Activated CD8-positive, alpha-beta memory T cell treated with anti-CD3 and anti-CD28 coated beads, Interleukin-2, amount 50 U/mL, for 4 hours (primary cell): ENCODE measurements at places on chromosomes 4 and X.

DNA sequence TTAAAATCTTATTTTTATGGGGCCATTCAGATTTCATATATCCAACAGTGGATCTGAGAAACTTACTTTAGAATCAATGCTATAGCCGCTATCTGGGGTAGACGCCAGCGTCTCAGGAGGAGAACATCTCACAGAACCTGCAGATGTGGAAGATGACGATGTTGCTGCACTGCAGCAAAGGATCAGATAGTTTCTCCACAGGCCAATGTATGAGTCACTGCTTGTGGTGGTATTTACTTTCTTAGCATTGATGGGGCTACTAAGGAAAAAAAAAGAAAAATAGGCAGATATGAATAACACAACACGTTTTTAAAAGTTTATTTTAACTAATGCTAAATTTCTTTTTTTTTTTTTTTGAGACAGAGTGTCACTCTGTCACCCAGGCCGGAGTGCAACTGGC lies 85.9 kb downstream of the ZAR1 start:
- no peak for DNase-seq

DNA sequence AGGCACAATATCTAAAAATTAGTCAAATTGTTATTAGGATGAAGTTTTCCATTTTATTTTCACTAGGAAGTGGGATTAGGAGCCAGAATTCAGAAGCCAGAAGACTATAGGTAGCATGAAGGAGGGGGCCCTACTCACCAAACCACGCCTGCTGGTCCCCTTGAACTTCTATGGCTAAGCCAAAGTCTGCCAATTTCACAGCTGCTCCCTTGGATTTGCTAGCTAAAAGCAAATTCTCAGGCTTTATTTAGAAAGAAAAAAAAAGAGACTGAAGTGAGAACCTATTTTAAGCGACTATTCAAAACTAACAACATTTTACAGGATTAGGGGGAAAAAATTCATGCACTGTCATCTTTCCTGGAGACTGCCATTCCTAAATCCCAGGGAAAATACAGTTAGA lies 224.3 kb downstream of the CAMK2D start:
- no peak for DNase-seq

- DNase-seq: no peak
Observed at GRCh38 chrX:133666256-133666655, 251.0 kb upstream of the GPC4 start.

DNA sequence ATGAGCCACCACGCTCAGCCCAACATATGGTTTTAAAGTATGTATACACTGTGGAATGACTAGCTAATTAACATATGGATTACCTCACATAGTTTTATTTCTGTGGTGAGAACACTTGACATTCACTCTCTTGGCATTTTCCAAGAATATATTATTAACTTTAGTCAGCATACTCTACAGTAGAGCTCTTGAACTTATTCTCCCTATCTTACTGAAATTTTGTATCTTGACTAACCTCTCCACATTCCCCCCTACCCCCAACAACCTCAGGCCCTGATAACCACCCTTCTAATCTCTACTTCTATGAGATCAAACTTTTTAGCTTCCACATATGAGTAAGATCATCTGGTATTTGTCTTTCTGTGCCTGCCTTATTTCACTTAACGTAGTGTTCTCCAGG lies 38.6 kb upstream of the AGA start:
- no peak for DNase-seq

DNA sequence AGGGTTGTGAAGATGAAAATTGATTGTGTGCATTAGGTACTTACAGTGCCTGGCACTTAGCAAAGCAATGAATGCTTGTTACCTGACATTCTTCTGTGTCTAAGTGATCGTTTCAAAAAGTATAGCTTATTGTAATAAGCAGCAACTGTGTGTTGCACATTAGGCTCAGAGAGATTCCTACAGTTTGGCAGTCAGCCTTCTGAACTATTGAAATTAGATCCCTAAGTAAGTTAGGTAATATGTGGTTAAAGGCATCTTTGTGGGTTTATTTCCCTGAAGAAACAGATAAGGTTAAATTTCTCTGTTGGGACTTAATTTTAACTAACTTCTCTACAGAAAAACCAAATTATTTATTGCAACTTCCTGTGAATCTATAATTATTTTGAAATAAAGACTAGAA lies 93.4 kb downstream of the REPS2 start:
- DNase-seq: no peak

GRCh38 chr4:54587107-54587891 lies 70.5 kb upstream of the KIT start:
- DNase-seq: no peak

- no peak for DNase-seq
Observed at GRCh38 chrX:114626323-114626722, 42.4 kb downstream of the HTR2C start.

DNA sequence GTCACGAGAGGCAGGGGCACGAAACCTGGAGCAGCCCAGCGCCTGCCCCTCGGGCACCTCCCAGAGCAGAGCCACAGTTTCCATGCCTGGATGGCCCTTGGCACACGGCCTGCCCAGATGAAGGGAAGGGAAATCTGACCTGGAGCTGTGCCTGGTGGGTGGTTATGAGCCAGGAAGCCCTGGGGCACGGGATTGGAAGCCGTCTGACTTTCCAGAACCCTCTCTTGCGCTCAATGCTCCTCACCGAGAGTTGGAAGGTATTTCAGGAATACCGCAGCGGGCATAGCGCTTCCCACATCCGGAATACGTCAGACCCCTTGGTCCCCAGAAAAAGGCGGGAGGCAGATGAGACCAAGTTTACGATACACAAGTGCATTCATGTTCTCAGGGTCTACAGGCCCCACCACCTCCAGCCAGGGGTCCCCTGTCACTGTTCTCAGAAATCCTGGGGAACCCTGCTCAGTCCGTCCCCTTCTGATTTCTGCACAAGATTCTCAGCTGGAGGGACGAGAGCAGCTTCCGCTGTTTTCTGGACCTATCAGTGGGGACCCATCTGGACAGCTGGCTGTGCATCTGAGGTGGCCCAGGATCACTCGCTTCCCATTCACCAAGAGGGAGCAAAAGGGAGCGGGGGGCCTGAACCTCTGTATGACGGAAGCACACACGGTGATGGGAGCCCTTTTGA lies 172.9 kb downstream of the AFAP1 start:
- no peak for DNase-seq

GRCh38 chr4:14428125-14428524 lies 574.2 kb upstream of the CPEB2 start:
- DNase-seq: no peak

DNA sequence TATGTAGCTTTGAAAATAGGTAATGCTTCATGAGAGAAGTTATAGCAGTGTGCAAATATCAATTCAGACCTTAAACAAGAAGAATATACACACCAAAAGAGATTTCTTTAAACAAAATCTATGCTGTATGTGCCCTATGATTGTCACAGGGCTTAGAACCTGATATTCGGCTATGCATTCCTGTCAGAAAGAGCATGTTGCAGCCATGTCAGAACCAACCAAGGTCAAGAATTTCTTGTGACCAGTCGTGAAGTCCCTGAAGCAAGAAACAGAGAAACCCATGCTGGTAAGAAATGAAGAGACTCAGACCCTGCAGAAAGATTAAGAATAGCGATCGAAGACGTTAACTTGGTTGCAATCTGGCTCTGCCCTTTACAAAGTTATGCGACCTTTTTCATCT lies 210.3 kb upstream of the SPIN4 start:
- DNase-seq: no peak

DNA sequence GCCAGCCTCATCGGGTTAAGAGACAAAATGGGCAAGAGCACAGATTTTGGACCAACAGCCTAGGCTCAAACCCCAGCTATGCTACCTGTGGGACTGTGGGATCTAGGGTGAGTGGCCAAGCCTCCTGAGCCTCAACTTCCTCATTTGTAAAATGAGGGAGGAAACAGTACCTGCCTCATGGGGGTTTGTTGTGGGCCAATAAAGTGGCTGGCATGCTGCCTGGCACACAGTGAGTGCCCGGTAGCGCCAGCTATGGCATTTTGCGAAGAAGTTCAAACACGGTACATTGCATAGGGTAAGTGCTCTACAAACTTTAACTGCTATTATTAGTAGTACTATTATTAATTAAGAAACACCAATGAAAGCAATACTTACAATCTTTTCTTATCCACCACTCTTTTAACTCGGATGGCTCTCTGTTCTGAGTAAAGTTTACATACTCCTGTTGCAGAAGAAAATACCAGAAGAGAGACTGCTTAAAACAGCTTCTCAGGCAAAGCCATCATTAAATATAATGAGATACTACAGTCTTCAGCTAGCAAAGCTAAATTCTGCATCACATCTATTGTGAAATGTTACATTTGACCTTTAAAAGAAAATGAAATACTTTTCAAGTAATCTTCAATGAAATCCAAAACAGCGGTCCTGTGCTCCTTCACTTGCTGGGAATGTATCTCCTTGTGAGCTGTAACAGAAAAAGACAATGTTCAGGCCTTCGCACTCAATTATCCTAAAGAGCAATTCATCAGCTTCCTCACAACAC lies 70.1 kb downstream of the NSG1 start:
- DNase-seq: no peak

DNA sequence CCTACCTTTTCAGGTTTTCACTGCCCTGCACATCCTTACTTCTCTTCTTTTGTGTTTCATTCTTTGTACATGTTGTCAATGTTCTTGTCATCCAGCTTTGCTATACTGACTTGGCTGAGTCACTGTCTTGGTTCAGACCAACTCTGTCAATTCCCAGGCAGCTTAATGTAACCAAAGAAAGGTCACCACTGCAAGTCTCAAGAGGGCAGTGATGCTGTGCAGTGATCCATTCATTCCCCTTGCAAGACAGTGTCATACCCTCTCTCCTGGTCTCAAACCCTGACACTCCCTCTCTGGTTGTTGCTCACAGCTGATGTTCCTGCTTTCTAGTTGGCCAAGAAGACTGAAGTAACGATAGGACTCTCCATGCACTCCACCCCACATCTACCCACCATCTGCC lies 17.5 kb downstream of the RAB39B start:
- no peak for DNase-seq

DNA sequence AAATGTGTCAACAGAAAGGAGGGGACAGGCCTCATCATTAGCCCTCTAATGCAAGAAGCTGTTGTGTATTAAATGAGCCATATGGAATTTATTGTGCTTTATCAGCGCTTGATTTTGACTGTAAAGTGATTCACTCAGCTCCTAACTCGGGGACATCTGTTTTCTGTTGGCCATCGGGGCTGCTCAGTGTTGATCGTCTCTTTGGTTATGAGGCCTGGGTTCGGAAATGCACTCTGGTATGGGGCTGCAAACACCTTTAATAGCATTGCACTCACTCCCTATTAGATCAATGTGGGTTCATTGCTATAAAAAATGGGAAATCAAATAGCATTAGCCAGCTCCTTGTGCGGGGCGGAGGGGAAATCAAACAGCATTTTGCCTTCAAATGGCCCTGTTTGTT lies 6.4 kb downstream of the ARX start:
- DNase-seq: no peak

DNA sequence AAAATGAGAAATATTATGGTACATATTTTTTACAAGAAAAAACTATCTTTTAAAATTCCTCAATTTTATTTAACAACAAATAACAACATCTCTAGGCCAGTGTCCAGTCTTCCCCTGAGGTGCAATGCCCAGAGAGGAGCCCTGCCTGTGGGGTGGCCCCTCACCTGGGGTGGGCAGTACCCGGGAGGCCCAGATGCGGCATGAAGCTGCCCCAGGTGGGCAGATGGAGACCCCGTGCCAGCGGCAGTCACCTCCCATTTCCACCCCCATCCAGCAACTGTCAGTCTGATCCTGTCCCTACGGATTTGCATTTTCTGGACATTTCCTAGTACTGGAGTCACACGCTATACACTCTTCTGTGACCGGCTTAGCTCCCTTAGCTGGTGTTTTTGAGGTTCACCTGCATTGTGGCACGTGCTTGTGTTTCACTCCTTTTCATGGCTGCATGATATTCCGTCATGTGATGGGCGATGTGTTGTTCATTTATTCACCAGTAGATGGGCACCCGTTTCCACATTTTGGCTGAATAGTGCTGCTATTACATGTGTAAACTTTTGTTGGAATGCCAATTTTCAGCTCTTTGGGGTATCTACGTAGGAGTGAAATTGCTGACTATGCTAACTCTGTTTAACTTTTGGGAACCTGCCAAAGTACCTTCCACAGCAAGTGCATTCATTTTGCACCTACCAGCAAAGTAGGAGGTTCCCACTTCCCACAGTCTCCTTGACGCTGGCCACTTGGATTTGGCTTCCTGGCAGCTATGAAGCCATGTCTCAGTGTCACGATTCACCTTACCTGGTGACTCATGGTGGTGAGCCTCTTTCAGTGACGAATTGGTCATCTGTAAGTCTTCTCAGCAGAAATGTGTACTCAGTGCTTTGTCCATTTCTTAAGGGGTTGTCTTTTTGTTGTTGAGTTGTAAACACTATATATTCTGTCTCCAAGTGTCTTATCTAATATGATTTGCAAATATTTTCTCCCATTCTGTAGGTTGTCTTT lies 11.7 kb upstream of the MAEA start:
- no peak for DNase-seq

GRCh38 chr4:76683144-76683543 lies 214.8 kb downstream of the SOWAHB start:
- DNase-seq: no peak
